ENCODE measurements at places on chromosomes 16 and 17.

DNA sequence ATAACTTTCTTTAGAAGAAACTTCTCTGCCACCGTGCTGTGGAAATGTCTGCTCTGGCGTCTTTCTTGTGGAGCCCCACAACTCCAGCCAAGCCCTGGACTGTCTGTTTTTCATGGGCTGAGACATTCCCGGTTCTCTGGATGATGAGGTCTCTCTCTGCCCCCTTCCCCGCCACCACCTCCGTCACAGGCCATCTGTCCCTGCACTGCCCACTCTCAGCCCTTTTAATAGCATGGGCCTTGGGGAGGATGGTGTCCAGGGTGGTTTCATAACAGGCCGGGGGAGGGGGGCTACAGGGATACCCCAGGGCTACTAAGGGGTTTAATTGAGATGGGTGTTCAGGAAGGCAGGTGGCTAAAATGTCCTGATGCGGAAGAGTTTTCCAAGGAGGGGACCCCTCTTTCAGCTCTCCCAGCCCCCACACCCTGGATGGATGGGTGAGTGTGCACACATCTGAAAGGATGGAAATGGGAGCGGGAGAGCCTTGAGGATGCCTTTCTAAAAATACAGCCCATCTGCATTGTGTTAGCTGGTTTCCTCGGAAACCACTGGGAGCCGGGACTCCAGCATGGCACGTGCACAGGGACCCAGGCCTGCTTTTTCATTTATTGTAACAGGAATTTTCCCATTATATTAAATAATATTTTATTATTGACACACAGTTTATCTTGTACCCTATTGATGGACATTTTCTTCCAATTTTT, 14.6 kb upstream of the NDRG4 start:
- no peak for DNase-seq

- no peak for DNase-seq
These were observed 37.9 kb downstream of the GTF3C1 start for GRCh38 chr16:27511657-27512448.

GRCh38 chr16:54648575-54648974, 282.1 kb upstream of the IRX5 start:
- no peak for DNase-seq

- DNase-seq = no peak
These were observed 20.6 kb downstream of the HS3ST3B1 start for GRCh38 chr17:14321476-14321949.

DNA sequence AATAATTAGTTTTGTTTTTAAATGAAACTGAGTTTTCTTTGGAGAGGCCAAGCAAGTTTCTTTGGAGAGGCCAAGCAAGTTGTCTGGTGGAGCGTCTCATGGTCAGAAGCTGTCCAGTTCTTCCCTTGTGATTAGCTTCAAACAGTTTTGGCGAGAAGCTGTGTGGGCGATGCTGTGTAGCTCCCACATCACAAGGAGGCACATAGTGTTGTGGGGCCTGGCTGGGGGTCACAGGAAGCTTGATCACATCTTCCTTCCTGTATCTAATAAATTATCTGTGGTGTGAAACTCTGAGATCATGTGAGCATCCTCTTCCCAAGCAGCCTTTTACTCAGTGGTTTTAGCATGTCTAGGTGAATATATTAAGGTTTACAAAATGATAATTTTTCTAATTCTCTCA, 33.9 kb downstream of the SPECC1 start:
- no peak for DNase-seq
